ENCODE measurements at places on chromosomes 6 and 20.

DNA sequence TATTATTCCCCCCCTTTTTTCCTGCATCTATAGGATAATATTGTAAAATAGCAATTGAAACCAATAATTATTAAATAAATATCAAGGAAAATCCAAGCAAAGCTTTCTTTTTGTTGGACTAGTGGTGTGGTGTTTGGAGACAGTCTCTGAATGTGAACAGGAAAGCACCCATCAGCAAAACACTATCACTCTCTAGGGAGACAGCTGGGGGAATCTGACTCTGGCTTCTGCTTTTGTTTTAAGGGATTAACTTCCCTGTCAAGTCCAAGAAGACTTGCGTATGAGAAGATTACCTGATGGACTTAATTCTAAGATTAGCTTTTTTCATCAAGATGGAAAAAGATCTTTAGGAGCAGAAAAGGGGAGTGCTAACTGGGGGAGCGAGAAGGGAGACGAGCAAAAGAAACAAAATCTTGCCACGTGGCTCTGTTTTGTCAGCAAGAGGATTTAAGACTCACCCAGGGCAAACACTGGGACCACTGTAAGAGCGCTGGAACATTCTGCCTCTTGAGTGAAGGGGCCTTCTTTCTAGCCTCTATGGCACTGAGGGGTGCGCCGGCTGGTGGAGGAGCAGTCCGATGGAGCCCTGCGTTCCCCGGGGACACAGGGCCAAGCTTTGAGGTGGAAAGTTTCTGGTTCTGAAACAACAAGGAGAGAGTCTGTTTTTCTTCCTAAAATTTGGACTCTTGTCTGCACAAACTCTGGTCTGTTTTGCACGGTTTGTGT lies 570 bp downstream of the TULP4 start:
- DNase-seq = no peak

DNA sequence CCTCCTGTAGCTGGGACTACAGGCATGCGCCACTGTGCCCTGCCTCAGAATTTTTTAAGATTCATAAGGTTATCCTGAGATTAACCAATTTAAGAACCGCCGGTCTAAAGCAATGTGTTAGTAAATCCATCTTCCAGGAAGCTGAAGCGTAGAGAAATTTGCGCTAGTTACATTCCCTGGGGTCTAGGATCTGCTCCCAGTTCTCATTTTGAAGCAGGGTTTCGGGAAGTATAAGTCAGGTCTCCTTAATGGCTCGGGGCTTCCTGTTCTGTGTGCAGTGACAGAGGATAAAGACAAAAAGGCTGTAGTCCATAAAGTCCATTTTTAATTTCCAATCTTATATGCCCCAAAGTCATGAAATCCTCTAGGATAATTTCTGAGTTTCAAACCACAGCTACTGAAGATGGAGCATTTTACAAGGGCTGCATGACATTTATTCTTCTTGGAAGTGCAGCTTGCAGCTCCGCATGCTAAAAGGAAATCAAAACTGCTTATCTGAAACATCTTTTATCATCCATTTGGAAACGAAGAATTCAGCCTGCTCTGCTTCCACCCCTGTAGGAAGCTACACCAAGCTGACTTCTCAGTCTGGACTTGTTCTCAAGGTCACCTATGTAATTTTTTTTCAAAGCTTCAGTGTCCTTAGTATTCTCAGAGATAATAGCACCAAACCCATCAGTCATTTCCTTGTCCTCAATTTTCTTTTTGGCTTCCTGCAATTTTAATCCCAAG lies 326.1 kb downstream of the PRL start:
- DNase-seq = peak; percentile 64

- no peak for DNase-seq
Observed at GRCh38 chr20:58025233-58025632, 203.2 kb downstream of the ANKRD60 start.

DNA sequence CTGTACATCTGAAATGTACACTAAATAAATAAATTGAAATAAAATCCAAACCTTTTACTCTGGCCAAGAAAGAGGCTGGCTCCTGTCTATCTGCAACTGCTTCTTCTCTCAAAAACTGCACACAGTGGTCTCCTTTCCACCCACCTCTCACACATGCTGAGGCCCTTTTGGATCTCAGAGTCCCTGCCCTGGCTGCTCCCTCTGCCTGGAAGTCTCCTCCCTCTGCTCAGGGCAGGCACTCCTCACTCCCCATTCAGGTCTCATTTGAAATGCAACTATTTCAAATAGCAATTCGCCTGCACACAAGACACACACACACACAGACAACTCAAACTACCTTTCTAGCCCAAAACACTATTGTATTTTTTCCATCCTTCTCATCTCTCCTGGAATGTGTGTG lies 348.8 kb downstream of the PKHD1 start:
- no peak for DNase-seq

DNA sequence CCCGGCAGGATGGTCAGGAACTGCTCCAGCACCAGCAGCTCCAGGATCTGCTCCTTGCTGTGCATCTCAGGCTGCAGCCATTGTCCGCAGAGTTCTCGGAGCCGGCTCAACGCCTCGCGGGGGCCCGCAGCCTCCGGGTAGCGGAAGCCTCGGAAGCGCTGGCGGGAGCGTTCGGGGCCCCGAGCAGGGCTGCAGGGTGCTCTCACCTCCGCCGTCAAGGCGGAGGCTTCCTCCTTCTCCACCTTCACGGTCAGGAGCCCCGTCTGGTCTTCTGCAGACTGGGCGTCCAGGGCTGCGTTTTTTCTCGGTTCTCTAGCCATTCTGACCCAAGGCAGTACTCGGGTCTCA lies 434 bp downstream of the ZKSCAN4 start:
- DNase-seq = no peak

GRCh38 chr6:30554962-30555815 lies 1.1 kb downstream of the GNL1 start:
- no peak for DNase-seq

- DNase-seq = no peak
Observed at GRCh38 chr20:20791664-20792568, 79.5 kb upstream of the RALGAPA2 start.

DNA sequence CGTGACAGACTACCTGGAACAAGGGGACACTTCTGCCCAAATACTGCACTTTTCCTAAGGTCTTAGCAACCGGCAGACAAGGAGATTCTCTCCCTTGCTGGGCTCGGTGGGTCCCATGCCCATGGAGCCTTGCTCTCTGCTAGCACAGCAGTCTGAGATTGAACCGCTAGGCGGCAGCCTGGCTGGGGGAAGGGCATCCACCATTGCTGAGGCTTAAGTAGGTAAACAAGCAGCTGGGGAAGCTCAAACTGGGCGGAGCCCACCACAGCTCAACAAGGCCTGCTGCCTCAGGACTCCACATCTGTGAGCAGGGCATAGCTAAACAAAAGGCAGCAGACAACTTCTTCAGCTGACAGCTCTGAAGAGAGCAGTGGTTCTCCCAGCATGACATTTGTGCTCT lies 87.8 kb upstream of the ASCC3 start:
- no peak for DNase-seq

GRCh38 chr6:14734052-14734415 lies 511.8 kb upstream of the JARID2 start:
- no peak for DNase-seq
